ENCODE measurements at places on chromosomes 11 and 22. TPM values are rescaled to one million over a fixed set of nuclear protein-coding genes. Genes with fewer than 3 reads are reported as not detected.

The JHY gene
- 1.7 TPM for total RNA-seq

The SSTR3 gene
- total RNA-seq, result 8.5 TPM

DNA sequence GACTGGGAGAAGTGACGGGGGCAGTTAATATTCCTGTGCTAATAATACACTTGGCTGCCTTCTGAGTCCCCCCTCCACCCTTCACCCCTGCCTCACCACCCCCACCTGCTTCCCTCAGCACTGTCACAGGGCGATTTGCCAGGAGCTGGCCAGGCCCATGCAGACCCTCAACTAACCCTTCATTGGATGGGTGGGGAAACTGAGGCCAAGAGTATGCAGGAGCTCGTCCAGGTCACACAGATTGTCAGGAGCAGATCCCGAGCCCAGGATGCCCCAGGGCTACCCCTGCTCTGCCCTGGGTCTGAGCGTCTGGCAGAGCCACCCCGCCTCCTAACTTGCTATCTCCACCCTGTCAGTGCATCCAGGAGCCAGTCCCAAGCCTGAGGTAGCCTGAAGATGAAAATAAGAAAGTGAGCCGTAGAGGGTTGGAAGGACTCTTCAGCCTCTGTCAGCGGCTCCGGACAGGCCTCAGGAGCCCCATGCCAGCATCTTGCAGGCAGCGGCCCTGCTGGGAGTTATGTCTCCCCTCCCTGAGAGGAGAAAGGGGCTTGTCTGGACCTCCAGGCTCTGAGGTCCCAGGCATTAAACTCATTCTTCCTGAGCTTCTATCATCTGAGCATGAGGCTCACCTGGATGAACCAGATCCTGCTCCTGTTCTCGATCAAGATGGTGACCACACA is 6.2 kb downstream of the TPBGL start:
- no peak for DNase-seq

The ENTHD1 gene
- 0.95 TPM for total RNA-seq

The APOL4 gene
- 0.53 TPM for total RNA-seq

DNA sequence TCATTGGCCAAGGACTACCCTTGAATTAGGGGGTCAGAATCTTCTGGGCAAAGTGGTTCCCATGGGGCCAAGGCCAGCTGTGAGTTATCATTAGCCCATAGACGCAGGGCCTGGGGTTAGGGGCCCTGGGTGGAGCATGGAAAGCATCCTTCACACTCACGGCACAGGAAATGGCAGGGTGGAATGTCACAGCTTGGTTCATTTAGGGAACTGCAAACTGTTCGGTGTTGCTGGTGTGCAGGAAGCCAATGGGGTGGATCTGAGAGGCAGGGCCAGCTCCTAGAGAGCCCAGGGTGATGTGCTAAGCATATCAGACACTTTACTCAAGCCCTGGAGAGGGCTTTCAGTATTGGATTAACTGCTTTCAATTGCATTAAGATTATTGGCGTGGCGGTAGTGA is 42.9 kb downstream of the TECTA start:
- DNase-seq, result no peak

The TENM4 gene
- total RNA-seq, result not detected

DNA sequence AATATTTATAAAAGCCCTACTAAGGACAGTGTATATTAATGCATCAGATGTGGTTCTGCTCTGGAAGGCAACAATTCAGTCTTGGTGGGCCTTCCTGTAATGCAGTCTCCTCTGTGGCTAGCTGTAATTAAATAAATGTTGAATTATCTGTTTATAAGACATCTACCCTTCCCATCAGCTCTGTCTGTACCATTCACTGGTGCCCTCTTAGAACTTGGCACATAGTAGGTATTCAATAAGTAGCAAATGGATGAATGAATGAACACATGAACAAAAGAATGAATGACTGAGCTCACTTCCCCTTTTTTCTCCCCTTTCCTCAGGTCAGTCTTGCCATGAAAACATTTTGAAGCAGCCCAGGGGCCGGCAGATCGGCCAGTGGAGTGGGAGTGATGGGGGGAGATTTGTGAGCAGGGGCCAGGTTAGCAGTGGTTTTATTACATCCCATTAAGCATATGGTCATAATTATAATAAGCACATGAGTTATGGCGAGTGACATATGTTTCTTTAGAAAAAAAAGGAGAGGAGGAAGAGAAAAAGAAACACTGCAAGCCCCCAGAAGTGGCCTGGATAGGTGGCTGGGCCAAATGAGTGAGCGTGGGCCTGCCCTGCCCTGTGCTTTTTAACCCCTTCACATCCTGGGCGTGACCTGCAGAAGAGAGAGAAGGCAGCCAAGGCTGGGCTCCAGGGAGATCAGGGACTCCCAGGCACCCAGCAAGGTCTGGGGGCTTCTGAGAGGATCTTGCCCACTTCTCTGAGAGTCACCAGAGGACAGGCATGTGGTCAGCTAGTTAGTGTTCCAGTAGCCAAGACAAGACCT is 48.6 kb upstream of the CD82 start:
- no peak for DNase-seq

- DNase-seq, result no peak
These were observed 79.5 kb downstream of the ARHGAP8 start for GRCh38 chr22:44831885-44832284.

The TEX54 gene
- total RNA-seq, result 0.53 TPM

The CSTPP1 gene
- total RNA-seq, result 18.4 TPM

GRCh38 chr22:30876221-30876751 is 92.3 kb downstream of the MORC2 start:
- no peak for DNase-seq

DNA sequence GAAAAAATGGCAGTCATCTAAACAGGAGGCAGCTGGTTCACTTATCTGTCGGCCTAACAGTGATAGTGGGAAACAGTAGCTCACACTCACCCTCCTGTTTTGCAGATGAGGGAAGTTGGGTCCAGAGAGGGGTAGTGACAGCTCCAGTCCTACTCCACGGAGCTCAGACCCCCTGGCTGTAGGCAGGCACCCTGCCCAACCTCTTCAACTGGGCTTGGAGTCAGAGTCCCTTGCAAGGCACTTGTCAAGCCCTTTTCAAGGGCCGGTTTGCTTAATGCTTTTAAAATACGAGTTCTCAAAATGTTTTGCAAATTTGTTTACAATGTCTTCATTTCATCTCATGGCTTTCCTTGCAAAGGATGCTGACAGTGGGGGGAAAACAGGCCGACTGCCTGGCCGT is 75.1 kb downstream of the BMAL1 start:
- no peak for DNase-seq

The BTG4 gene
- not detected for total RNA-seq

- DNase-seq, result no peak
These were observed 44.4 kb upstream of the MYEOV start for GRCh38 chr11:69249311-69250185.
